ENCODE measurements at places on chromosomes 5 and 9.

DNA sequence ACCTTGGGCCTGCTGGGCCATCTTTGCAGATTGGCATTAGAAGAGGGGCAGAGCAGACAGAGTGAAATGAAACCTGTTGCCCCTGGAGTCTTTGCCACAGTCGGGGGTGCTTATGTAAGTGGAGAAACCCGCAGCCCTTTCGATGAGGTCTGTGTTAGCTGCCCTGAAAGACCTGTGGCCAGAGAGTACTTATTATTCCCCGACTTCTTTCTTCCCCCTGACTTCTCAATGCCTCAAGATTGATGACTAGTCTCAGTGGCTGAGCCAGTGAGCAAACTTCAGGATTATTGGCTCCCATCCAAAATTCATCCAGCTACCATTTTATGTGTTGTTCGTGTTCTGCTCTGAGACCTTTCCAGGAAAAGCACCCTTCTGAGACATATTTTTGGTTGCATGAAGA is 7.6 kb downstream of the NTRK2 start:
- no peak for DNase-seq

GRCh38 chr9:22159586-22159985 is 150.5 kb upstream of the CDKN2B start:
- DNase-seq: no peak

DNA sequence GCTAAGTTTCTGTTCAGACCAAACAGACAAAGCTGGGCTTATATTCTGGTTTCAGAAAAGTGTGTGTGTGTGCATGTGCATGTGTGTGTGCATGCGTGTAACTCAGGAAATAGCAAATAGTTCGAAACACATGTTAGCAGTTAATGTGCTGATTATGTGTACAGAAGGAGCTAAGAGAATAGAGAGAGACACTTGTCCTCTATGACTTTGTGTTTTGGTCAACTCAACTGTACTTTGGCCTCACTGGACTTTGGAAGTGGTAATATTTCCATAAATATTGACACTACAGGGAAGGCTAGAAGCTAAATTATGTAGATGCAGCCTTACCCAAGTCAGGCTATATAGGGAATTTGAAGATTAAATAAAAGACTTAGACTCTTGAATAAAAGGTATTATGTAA is 155.5 kb downstream of the RAB3C start:
- no peak for DNase-seq

DNA sequence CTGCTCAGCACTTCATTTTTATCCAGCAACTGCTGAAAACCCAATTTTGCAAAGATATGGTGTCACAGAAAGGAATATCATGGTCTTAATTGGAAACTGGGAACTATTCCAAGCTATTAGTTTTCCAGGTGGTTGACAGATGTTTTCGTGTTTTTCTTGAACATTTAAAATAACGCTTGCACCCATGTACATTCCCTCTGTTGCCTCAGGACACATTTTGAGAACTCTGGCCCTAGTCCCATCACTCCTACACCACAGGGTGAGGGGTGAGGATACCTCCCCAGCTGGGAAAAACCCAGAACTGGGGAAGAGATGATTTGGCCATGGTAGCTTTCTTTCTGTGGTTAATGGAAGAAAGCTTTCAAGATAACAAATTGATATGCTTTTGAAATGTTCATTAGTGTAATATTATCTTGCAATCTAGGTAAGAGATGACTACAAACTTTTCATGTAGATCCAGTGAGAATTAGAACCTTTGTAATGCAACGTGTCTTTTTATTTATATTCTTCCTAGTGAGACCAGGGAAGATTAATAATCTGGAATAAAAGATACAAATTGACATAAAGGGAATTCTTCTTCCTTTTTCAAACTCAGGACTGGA is 627.0 kb downstream of the RAB3C start:
- no peak for DNase-seq

GRCh38 chr9:31320494-31320893 is 1063.9 kb upstream of the ACO1 start:
- no peak for DNase-seq

GRCh38 chr9:86178503-86178902 is 79.1 kb upstream of the GOLM1 start:
- no peak for DNase-seq

DNA sequence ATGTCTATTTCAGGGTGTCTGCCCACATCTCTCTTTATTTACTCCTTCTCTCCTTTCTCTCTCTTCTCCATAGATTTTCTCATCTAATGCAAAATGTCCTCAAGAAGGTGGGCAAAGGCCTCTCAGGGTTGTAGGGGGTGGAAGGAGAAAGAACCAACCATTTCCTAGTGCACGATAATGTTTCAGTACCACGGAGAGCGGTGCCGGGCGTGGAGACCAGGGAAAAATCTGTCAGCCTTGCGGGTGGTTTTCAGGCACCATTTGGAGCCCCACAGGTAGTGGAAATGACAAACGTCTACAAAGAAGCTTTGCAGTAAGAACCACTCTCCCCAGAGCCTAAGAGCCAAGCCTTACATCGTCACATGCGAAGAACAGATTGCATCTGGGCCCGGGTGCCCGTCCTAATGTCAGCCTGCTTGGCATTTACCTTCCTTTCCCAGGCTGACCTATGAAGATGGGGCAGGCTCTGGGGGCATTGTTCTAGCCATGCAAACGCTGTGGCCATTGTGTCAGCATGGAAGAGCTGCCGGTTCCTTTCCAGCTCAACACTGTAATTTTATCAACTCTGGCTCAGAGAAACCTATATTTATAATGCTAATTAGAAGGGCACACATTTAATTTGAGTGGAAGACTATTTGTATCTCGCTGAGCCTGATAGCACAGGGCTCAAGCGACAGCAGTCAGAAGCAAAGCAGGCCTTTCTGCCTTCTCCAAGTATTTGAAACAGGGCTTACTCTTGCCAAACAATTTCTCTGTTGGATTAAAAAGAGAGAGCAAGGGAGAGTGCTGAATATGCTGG is 430.1 kb upstream of the WWC1 start:
- no peak for DNase-seq

- no peak for DNase-seq
Observed at GRCh38 chr5:142132916-142133315, 24.3 kb downstream of the NDFIP1 start.

DNA sequence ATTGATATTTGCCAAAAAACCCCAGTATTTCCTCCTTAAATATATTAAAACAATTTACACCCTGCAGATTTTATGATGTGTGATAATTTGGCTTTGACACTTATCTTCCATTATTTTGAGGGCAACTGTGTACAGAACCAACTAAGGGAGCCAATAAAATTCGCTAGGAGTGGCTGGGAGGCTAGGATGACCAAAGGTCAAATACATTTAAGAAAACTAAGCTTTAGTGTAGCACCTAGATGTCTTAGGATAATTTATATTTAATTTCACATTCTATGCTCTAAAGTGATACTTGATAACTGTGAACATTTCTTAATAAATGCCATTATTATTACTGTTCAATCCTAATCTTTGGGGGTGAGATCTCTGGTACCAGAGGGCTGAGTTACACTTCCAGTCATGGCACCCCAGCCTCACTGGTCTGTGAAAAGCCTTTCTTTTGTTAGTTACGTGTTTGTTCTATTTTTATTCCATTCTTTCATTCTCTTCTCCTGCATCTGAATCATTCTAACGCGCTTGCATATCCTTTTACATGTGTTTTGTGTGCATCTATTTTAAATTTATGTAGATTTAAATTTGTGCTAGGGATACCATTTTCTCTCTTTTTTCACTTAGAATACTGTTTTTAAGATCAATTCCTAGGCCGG is 19.1 kb downstream of the MSANTD3 start:
- no peak for DNase-seq

GRCh38 chr9:2469681-2470221 is 151.8 kb upstream of the VLDLR start:
- DNase-seq: no peak

DNA sequence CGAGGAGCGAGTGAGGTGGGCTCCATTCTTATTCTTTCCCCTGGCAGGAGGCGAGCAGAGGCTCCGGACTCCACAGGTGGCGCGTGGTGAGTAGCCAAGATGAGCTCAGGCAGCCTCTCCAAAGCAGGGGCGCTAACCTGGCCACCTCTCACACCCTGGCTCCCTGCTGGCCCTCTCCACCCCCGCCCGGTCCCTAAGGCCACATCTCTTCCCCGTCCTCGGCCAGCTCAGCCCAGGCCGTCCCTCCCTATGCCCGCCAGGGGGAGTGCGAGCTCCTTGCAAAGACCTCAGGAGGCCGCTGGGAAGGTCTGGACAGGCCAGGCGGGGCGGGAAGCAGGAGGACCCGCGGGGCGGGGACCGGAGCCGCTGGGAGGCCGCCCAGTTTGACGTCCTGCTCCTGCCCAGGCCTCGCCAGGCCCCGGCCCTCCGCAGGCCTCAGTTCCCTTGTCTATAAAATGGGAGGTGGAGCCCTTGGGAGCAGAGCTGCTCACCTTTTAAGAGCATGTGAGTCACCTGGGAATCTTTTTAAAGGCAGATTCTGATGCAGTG is 46.3 kb upstream of the GGTA1 start:
- peak; percentile 34 for DNase-seq

- DNase-seq: no peak
Observed at GRCh38 chr5:137262818-137263217, 236.3 kb downstream of the SPOCK1 start.

GRCh38 chr5:32195265-32195664 is 21.1 kb upstream of the GOLPH3 start:
- no peak for DNase-seq
